ENCODE measurements at places on chromosomes 1 and 21.

- no peak for DNase-seq
Measured at GRCh38 chr1:87993051-87993450, 664.4 kb downstream of the LMO4 start.

DNA sequence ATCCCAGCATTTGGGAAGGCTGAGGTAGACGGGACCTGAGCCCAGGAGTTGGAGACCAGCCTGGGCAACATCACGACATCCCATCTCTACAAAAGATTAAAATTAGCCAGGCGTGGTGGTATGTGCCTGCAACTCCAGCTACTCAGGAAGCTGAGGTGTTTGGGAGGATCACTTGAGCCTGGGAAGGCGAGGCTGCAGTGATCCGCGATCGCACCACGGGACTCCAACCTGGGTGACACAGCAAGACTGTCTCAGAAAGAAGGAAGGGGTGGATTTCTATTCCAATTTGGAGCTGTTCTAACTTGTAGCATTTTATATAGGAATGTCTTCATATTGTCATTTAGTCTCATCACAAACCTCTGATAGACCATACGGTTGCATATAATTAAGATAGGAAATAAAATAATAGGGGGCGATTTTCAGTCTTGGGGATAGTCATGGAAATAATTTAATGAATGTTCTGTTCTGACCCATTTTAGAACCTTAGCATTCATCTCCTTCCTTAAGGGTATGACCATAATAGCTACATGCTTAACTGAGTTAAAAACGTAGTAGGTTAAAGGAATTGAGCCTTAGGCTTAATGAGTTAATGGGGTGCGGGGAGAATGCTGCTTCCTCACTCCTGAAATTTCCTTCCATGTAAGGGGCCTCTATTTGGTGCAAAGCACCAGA, 93.1 kb downstream of the ADCY10 start:
- no peak for DNase-seq

DNA sequence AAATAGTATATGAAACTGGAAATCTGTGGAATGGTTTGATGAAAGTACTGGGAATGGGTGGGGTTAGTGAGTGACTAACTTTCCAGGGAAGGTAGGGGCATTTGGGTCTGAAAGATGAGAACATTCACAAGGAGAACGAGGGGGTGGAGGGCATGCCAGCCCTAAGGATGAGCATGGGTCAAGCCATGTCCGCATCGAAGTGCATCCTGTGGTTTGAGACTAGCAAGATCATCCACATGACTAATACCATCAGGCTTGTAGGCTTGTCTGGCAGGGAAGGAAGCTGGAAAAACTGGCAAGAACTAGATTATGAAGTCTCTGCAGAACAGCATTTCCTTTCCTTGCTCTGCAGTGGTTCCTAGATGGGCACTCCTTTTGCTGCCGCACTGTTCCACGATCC, 70.4 kb upstream of the UBE2U start:
- peak; percentile 91 for DNase-seq

DNA sequence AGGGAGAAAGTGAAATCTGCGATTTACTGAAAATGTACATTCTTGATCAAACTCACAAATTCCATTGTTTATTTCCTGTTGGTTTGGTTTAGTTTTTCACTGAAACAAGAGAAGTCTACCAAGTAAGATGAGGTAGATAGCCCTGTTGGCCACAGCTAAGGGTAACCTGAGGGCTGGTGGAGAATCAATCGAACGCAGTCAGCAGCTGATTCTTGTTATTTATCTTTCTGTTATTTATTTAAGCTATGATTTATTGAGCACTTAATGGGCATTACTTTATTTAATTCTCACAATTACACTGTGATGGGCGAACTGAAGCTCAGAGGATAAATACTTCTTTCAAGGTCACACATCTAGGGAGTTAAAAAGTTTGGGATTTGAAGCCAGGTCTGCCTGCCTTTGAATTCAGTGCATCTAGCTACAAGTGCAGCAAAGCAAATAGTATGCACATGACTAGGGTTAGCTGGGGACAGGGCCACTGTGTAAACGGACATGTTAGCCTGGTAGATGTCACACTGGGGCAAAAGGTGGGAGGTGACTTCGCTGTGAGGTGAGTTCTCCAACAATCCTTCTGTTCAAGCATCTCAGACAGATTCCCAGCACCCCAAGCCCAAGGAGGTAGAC, 106.5 kb upstream of the GADD45A start:
- DNase-seq, result no peak

- DNase-seq, result no peak
Measured at GRCh38 chr1:63935143-63935542, 161.3 kb downstream of the ROR1 start.

DNA sequence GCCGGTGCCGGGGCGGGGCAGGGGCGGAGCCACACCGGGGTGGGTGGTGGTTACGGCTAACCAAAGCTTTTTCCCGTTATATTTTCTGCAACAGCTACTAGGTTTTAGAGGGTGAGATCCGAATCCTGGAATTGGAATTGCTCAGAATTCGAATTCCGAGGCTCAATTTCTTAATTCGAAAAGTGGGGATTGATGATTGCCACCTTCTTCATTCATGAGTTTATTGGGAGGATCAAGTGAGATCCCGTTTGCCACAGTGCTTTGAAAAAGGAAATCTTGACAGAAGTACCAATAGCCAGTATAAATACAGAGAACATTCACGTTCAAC, 207 bp upstream of the SVBP start:
- no peak for DNase-seq

- DNase-seq, result peak; percentile 46
Measured at GRCh38 chr1:155226910-155227260, 18.4 kb downstream of the MTX1 start.

DNA sequence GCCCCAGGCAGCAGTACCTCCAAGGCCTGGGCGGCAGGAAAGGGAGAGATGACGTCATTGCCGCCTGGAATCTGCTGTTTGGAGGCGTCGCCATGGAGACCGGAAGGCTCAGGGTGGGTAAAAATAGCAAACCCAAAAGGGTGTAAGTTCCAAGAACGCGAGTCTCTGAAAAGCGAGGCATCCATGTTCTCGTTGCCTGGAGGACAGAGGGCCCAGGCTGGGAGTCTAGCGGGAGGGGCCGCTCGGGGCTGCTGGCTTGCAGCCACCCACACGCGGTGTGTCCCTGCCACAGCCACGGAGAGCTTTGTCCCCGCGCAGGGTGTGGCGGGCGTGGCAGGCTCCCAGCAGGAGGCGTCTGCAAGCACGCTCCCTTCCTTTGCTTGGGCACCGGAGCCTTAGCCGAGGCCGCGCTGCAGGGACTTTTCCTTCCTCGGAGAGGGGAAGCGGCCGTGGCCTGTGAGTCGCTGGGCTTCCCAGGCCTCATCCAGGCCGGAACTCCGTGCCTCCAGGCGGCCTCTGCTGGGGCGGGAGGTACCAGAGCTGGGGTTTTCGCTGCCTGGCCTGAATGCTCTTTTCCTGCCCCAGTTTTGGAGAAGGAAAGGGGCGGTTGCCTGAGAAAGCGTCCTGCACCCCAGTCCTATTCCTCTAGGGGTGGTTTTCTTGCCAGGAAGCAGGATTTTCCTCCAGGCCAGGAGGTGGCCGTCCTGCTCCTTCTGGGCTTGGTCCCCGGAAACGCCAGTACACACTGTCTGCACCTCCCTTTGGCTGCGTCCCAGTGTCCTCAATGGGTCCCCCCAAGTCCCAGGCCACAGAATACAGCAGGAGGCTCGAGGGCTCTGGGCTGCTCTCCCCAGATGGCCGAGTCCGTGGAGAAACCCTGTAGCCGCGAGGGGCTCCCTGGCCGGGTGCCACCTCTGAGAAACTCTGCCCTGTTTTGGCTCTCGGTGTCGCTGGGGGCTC, 15.3 kb upstream of the SKI start:
- peak; percentile 98 for DNase-seq

- peak; percentile 61 for DNase-seq
Measured at GRCh38 chr1:208834381-208835096, 590.4 kb upstream of the PLXNA2 start.

DNA sequence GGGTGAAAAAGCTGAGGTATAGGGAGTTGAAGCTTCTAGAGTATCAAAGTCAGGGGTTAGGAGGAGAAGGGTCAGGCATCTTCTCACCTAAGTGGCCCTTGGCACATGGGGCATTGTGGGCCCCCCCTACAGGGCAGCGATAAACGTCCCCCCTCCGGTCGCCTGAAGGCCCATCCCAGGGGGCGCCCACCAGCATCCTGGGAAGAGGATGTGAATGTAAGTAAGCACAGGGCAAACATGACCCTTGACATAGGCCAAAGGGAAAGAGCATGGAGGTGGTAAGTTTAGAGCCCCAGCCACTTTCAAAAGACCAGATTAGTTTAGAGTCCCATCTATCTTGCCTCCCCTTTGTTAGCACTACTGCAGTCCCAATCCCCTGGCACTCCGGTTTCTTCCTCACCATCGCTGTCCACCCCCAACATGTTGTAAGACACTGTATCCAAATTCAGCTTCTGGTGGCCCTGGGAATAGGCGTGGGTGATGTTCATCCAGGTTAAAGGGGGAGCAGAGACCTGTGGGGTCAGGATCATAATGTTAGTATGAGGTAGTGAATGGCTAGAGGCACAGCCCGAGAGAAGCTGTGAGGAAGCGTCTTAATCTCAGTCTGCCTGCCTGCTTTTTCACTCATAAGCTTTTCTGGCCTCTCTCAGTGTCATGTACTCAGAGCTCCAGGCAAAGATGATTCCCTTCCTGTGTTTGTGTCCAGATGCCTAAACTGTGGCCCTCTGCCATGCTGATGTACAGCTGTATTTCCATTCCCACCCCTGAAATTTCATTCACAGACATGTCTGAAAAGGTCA, 2.7 kb downstream of the ITGA10 start:
- no peak for DNase-seq

DNA sequence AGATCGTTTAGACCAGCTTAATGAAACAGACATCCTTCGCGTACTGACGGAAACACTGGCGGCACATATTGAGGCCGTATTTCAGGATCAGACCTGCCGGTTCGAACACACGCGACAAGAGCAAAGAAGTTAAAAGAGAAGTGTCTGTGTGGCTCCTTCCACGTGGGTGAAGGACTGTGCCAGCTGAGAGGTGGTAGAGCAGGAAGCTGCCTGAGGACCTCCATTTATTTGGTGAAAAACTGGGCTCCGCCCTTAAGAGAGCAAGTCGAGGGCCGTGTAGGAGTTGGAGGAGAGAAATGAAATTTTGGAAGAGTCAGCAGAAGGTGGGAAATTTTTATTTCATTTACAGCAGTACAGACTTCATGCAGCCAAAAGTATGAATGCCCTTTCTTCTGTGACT, 38.8 kb upstream of the ADORA3 start:
- no peak for DNase-seq

GRCh38 chr1:33382661-33383415, 48.1 kb downstream of the PHC2 start:
- peak; percentile 28 for DNase-seq

GRCh38 chr1:21828075-21828474, 16.0 kb downstream of the LDLRAD2 start:
- no peak for DNase-seq

DNA sequence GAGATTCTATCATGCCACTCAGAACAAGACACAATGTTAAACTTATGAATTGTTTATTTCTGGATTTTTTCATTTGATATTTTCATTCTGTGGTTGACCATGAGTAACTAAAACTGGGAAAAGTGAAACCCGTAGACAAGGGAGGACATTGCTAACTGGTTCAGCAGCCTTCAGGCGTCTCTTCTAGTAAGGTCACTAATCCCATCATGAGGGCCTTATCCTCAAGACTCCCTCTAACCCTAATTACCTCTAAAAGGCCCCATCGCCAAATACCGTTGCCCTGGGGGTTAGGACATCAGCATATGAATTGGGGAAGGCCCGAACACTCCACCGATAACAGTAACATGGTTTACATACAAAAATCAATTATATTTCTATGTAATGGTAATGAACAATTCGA, 247.6 kb downstream of the TM2D1 start:
- no peak for DNase-seq

DNA sequence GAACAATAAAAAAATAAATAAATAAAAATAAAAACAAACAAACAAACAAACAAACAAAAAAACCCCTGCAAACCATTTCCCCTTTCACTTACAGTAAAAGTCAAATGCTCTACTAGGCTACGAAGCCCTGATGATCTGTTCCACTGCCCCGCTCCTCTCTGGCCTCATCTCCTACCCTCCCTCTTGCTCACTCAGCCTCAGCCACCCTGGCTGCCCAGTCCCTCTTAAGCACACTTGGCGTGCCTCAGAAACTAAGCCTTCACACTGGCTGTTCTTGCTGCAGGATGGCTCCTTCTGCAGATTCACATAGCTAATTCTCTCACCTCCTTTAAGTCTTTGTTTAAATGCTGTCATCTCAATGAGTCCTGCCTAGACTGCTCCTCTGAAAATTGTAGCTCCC, 30.8 kb upstream of the UHMK1 start:
- DNase-seq, result no peak

DNA sequence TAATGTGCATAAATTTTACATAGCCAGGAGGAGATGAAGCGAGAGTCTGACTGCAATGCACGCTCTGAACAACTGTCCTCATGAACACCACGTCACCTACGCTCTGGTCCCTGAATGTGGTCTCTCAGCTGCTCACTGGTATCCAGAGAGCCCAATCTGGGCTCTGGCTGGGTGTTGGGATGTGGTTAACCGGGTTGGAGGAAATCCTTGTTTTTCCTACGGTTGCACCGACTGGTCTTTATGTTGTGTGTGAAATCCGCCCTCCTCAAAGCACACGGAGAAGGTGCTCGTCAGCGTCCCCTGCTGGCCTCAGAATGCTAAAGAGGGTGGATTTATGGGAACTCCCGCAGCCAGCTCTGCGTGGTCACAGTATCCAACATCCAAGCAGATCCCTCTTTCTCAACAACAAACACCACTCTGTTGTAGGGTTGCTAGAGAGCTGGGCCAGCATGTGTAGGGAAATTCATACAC, 51.8 kb upstream of the FAM89A start:
- DNase-seq, result peak; percentile 28

GRCh38 chr1:172766462-172766861, 107.6 kb downstream of the FASLG start:
- no peak for DNase-seq

DNA sequence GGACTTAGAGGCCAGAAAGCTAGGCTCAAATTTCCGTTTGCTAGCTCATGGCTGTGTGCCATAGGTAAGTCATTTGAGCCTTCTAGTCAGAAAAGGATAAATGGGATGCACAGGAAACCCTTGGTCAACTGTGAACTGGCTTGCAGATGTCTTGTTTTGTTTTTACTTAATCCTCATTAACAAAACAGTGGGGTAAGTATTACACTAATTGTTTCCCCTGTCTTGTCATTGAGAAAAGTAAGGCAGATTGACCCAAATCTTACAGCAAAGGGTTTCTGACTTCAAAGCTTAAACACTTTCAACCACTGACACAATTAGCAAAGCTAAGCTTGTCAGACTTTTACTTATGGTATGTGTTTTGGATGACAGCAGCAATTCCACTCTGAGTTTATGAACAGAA, 291.3 kb downstream of the NTNG1 start:
- DNase-seq, result no peak

All from fibroblast of skin of scalp (primary cell).